ENCODE measurements at places on chromosomes 16 and 17.

GRCh38 chr17:728911-729310 lies 3.5 kb upstream of the TLCD3A start:
- no peak for DNase-seq

- DNase-seq, result no peak
These were observed 19.6 kb downstream of the SPIRE2 start for GRCh38 chr16:89847940-89848297.

DNA sequence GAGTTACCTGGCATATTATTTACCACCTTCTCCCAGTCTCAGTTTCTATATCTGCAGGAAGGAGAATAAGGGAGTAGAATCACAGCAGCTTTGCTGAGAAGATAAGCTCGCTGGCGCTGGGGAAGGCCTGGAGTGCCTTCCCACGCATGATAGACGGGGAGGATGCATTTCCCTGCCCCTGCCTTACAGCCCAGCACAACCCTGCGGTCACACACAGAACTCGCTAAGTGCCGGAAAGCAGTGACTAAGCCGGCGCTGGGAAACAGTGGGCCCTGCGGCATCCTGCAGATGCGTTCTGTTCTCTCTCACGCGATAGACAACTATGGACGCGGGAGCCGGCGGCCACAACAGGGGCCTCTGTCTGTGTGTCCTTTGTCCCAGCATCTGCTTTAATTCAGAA lies 4.8 kb downstream of the CA5A start:
- peak; percentile 20 for DNase-seq

DNA sequence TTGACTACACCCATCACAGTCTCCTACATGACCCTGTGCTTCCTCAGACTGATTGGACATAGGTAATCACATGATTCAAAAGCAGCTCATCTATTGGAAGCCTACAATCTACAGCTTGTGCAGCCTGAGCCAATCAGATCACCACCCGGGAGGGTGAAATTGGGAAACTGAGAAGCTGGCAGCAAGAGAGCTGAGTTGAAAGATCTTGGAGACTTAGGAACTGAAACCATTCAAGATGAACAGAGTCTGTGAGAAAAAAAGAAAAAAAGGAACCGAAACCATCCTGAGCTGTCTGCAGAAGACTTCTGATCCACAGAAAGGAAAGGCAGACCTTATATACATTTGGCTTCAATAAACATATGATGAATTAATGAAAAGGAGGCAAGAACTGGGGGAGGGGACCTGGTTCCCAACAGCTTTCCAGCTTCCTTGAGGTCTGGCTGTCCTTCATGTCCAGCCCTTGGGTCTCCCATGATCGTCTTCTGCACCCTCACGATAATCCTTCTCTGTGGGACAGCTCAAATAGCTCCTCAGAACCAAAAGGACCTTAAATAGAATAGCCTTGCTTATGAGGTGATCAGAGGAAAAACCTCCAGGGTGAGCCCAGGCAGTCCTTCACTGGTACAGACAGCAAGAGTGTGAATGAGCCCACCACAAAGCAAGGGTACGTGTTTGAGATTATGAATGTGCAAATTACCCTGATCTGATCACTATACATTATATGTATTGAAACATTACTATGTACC lies 32.6 kb downstream of the PLXDC1 start:
- DNase-seq, result no peak

- DNase-seq, result no peak
These were observed 1847.5 kb downstream of the TP53TG3F start for GRCh38 chr16:35306915-35307314.

DNA sequence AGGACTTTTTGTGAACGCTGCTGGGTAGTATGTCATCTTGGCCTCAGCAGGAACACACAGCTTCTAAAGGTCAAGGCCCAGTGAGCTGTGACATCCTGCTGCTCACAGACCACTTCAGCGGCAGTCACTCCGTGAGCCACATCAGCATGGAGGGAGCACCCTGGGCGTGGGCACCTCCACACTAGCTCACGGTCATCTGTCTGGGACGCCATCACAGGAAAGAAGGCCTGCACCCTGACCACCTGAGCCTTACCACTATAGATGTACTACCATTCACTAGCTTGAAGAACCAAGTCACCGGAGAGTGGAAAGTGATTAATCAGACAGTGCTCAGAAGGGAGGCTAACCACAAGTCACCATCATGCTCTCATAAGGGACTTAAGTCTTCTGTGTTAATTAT lies 3.3 kb downstream of the AXIN1 start:
- DNase-seq, result no peak
